Caco-2 (cell line): ENCODE measurements at places on chromosomes 16 and 17.

DNA sequence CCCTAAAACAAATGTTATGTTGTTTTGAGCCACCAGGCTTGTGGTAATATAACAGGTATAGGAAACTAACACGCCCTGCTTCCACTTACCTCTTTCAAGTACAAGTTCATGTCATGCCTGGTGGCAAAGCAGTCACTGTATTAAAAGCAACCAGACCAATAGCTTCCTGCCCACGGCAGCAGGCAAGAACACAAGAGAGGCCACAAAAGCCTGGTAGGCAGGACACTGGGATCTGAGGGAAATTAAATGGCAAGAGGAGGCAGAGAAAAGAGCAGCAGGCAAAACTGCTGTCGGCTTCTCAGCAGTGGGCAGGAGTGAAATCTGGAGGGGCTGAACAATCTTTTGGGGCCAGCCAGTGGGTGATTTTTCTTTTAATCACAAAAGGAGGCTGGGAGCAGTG is 2.2 kb downstream of the CYTH1 start:
- DNase-seq: no peak

GRCh38 chr16:20648436-20648835 is 49.0 kb downstream of the ACSM1 start:
- DNase-seq: no peak

- peak; percentile 80 for DNase-seq
These were observed 29.3 kb downstream of the MXRA7 start for GRCh38 chr17:76681222-76682137.

- no peak for DNase-seq
These were observed 83.1 kb downstream of the NT5M start for GRCh38 chr17:17386094-17386800.

DNA sequence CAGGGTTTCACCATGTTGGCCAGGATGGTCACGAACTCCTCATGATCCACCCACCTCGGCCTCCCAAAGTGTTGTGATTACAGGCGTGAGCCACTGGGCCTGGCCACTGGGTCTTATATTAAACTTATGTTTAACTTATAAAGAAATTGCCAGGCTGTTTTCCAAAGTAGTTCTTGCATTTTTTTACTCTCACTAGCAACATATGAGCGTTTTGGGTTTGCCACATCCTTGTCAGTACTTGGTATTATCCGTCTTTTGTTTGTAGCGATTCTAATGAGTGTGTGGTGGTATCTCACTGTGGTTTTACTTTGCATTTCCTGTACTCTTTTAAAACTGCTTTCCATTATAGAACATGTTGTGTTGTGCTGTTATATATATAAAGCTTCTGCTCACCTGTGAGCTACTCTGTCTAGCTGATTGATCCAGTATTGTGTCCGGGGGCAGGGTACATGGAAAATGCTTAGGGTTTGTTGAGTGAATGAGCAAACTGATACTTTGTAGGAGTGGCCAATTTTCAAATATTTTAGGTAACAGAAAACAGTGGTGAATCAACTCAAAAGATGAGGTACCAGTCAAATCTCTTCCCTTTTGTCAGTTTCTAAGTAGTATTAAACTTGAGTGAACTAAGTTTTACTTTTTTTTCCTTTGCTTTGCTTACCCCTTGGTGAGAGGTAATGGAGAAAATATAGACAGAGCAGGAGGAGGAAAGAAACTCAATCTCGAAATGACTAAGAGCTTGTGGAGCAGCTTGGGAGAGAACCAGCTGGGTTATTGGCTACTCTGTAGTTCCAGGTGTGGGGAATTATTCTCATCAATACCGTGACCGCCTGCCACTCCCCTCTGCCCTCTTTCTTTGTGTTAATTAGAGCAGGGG is 75.8 kb downstream of the PITPNC1 start:
- DNase-seq: no peak

- no peak for DNase-seq
These were observed 1.4 kb upstream of the CHST4 start for GRCh38 chr16:71524566-71525553.

DNA sequence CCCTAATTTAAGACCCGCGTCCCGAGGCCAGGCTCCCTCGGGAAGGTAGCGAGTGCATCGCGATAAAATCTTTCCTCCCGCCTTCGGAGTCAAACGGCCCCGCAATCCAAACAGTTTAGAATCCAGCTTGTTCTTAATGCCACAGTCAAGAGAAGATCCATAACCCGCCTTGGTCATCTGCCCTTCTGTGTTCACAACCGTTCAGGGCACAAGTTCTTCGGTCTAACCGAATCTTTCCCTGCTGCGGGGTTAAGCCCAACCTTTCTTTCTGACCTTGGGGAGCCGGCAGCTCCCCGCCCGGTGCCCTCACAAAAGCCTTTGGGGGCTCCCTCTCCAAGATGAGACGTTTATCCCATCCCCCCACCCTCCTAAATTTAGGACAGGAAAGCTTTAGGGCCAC is 30.3 kb downstream of the CPSF4L start:
- peak; percentile 19 for DNase-seq

DNA sequence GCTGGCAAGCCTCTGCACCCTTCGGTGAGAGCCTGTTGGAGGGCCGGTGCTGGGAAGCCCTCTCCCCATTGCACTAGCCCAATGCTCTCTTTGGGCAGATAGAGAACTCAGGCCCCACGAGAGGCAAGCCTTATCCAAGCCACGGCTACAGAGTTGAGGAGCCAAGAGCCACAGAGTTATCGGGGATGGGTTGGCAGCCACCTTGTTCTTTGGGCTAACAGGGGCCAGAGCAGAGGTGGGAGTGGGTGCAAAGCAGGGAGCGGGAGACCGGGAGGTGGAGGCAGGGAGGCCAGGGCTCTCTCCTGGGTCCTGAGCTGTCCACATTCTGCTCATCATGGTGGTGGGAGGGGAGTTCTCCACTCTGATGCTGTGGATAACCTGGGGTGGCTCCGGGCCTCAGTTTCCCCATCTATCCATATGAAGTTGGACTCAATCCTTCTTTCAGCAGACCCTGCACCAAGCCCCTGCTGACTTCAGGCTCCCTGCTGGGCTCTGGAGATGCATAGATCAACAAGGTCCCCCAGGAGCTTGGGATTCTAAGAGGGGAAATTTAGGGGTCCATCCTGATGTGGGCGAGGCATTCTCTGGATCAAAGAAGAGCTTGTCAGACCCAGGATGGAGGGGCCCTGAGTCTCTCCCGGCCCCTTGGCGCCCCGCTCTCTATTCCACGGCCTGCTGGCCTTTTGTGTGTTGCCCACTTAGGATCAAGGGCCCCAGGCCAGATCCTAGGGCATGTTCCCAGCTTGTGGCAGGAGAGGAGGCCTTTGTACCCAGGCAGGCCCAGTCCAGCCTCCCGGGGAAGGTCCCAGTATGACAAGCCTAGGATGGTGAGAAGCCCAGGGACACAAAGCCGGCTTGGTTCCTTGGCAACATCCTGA is 557 bp upstream of the CX3CL1 start:
- DNase-seq: no peak

DNA sequence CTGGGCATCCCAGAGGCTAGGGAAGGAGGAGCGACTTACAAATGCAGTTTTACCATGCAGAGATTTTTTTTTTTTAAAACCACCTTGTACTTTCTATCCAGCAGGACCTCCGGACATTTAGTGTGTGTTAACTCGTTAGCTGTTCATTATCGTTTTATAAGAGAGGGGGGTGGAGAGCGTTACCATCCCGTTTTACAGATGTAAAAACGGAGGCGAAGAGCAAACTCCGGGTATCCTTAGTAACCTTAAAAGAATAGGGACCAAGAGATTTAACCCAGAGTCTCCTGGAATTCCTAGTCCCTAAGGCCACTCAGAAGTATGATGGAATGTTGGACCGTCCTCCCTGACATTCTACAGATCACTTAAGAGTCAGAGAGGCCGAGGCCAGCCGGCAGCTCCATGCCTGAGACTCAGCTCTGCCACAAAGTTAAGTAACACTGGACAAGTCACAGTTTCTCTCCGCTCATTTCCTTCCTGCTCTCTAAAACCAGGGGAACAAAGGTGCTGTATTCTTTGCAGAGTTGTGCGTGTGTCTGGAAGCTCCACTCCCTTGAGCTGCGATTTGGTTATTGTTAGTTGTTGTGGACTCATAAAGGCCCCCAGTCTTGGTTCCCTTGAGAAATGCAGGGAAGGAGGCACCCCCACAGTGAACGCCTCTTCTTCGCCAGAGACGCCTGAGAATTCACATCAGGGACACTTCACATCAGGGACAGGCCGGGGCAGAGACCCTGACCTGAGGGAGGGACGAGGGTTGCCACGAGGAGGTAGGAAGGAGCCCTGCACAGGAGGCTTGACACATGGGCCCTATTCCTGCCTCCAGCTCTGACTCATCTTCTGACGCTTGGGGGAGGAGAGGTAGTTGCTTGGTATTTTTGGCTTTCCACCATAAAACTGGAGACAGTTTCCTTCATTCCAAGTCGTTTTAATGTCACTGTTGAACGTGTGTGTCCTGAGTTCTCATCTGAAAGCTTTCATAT is 1.2 kb downstream of the DUSP14 start:
- DNase-seq: peak; percentile 78

DNA sequence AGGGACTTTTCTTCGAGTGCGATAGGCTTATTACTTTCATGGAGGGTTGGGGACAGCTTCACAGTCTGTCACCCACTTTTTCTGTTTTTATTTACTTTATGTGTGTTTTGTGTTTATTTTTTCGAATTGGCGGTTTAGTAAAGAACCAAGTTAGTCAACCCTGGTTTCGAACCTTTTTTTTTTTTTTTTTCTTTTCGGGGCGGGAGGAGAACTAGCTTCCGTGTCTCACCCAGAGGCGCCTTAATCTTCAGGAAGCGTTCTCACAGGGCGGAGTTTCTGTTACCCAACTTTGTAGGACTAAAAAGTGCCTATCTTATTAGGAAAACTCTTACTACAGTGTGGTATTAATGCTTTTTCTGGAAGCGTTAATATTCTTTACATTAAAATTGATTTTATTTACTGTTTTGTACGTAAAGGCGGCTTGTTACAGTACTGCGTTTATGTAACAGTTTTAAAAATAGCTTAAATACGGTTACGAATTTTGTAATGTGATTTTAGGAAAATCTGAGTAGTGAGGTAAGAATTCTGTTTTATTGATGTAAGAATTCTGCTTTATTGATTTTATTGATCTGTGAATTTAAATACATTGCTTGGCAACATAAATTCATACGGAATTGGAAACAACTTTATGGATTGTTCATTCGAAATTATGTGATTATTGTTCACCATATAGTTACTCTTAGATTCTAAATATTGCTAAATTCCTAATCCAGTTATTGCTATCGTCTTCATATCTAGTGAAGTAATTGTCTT is 885 bp downstream of the ZNF207 start:
- peak; percentile 47 for DNase-seq

DNA sequence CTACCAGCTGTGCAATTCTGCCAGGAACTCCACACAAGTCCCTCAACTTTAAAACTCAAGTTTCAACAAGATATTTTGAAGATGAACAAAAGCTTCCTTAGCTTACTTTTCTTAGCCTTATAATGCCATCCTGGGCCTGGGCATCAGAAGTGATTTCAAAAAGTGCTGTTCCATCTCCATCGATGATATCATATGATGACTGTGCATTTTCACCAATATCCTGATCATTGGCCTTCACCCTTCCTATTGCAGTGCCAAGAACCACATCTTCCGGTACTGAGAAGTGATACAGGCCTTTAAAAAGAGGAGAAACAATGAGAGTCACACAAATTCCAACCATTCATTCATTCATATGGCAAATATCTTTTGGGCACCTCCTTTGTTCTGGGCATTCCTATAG is 215.4 kb downstream of the CDH8 start:
- DNase-seq: no peak

- no peak for DNase-seq
These were observed 9.0 kb downstream of the CANT1 start for GRCh38 chr17:79000396-79001189.

GRCh38 chr17:17363638-17364337 is 60.6 kb downstream of the NT5M start:
- DNase-seq: peak; percentile 42

GRCh38 chr17:16926571-16927451 is 45.1 kb downstream of the TNFRSF13B start:
- peak; percentile 30 for DNase-seq

DNA sequence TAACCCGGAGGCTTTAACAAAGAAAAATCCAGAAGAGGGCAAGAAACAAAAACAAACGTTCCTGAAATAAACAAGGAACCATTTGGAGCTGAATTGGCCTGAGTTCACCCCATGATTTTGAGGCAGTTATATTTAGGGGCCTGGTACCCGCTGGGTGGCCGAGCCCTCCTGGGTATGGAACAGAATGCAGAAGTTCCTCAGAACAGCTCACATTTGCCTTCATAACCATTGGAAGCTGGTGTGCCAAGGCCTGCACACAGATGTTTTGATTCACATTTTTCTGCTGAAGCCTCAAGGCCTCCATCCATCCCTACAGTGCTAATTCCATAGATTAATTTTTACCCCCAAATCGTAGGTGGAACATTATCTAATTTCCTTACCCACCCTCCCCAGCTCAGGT is 3.3 kb upstream of the ZFHX3 start:
- DNase-seq: no peak

- peak; percentile 86 for DNase-seq
These were observed 46.9 kb downstream of the TUBD1 start for GRCh38 chr17:59845595-59846393.
